ENCODE measurements at places on chromosomes 2 and 18.

DNA sequence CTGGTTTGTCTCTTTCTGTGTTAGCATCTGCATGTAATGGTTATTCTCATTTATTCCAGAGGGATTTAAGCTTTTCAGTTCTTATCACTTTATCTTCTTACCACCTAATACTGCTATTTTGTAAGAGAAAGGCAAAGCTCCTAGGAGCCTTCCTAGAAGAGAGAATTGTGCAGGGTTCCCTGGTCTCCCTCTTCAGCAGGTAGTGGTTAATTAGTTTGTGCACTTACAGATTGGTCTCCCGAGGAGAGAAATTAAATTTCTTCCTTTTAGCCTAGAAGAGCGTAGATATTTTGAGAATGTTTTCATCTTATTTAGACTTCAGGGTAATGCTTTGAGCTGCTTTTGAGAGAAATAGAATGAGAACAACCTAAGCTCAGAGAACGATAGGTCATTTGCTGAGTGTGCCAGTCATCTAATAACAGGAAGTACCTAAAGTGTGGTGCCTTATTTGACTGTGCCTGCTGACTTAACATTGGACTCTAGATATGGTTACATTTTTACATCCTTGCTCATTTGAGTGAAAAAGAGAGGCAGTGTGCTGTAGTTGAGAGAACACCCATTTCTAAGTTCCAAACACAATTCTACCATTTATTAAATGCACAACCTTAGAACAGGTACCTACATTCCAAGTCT lies 651.4 kb downstream of the STK39 start:
- no peak for DNase-seq

DNA sequence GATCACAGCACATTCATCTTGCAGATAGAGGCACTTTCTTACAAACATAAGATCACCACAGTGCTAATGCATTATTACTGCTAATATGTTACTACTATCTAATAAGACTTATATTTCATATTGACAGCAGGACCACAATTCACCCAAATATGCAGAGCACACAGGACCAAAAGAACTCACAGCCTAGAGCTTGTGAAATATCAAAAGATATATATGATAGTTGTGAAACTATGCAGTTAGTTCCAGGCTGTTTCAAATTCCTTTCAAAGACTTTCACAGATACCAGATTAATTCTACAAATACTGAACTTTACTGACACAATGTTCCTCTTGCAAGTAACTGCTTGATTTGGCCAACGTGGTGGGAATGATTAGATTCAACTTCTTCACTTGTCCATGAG lies 23.0 kb downstream of the FBXO15 start:
- DNase-seq, result no peak

GRCh38 chr18:28740575-28740974 lies 563.6 kb upstream of the CDH2 start:
- no peak for DNase-seq

GRCh38 chr2:231810905-231811304 lies 24.7 kb downstream of the COPS7B start:
- DNase-seq, result no peak

GRCh38 chr2:65388051-65388531 lies 44.3 kb downstream of the SPRED2 start:
- no peak for DNase-seq

- DNase-seq, result no peak
Observed at GRCh38 chr2:118148133-118148532, 59.9 kb downstream of the INSIG2 start.

- no peak for DNase-seq
Observed at GRCh38 chr2:53629001-53629400, 138.6 kb upstream of the CHAC2 start.

GRCh38 chr2:190533968-190534309 lies 583 bp downstream of the NEMP2 start:
- DNase-seq, result no peak

- no peak for DNase-seq
Observed at GRCh38 chr2:223542501-223542900, 59.7 kb downstream of the SCG2 start.

DNA sequence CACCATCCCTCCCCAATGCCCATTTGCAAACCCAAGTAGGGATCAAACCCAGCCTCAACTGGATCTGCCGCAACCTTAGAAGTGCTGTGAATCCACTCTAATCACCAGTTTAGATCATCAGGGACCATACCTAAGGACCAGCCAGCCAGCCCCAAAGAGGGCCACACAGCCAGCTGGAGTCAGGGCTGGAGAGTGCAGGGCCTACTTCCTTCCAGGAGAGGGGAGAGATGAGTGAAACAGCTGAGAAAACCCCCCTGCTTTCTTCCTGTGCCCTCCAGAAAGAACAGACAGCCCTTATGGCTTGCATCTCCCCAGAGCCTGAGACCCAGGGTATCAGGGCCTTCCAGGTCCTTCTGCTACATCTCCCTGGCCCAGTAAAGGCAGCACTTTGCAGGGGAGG lies 25.8 kb downstream of the YPEL5 start:
- no peak for DNase-seq

DNA sequence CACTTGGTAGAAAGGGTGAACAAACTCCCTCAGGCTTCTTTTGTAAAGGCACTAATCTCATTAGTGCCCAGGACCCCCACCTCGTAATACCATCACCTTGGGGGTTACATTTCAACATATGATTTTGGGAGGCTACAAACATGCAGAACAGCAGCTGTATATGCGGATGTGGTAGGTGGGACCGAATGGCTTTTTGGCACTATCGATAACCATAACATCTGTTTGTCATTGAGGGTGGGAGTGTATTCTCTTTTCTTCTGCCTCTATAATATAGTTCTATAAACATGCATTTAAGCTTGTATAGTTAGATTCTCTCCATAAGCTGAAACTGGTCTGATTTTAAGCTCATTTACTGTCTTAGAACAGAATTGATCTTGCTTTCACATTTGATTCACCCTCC lies 239.1 kb upstream of the BOD1L2 start:
- no peak for DNase-seq

GRCh38 chr2:98936353-98937351 lies 627 bp upstream of the CRACDL start:
- no peak for DNase-seq

GRCh38 chr2:240463274-240463865 lies 27.9 kb downstream of the GPC1 start:
- DNase-seq, result no peak

DNA sequence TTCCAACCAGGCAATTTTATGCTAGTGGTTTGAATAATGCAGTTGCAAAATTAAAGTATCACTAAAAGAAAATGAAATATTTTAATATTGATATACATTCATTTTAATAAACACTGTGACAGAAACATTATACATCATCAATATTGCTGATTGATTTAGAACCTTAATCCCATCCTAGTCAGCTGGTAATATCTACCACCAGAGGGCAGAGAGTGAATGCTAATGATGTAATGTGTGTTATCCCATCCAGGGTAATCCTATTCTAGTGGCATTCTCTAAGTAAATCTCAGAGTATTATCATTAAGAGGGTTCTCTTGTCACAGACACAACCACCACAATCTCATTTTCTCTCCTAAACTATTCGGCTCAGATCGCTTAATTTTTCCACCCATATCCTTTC lies 477.4 kb downstream of the CPS1 start:
- DNase-seq, result peak; percentile 35

DNA sequence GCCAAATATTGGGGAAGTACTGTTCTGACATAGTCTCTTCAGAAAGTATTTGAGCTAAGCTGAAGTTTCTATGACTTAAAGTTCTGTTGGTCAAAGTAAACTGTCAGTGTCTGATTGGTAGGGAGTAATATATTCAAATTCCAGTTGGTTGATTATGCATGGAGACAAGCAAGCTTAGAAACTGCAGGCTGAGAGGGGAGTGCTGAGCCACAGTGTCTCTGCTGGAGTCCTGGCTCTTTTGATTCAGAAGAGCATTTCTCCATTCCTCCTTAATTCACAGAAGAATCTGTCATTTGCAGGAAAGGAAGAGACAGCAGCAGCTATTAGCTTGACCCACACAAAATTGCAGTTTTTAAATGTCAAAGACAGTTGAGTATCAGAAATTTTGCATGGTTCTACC lies 201.4 kb upstream of the TMEM200C start:
- DNase-seq, result no peak

- no peak for DNase-seq
Observed at GRCh38 chr18:76991021-76991688, 141.4 kb downstream of the MBP start.

GRCh38 chr2:72276356-72276755 lies 128.7 kb upstream of the CYP26B1 start:
- DNase-seq, result no peak

GRCh38 chr18:4016391-4017049 lies 438.6 kb downstream of the DLGAP1 start:
- no peak for DNase-seq

All from AML-193 (cell line).